AG04449 (cell line): ENCODE measurements at places on chromosomes 5 and 9.

DNA sequence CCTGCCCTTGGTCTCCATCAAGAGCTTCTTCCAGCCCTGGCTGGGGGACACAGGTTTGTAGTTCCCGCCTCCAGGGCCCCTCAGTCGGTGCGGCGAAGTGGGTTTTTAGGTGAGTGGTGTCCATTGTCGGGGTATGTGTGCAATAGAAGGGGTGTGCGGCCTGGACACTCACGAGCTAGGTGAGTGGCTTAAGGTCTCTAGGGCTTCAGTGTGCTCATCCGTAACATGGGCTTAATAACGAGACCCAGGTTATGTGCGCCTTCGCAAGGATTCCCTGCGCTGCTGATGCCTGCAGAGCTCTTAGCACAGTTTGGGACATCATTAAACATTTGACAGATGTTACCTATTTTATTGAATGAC is 656 bp downstream of the CEP78 start:
- DNase-seq = no peak

GRCh38 chr5:109168151-109168550 is 241.6 kb downstream of the PJA2 start:
- DNase-seq = no peak

- DNase-seq = no peak
These were observed 36.9 kb downstream of the LMX1B start for GRCh38 chr9:126650404-126651341.

- no peak for DNase-seq
These were observed 1699.8 kb downstream of the EFNA5 start for GRCh38 chr5:105970919-105971318.

DNA sequence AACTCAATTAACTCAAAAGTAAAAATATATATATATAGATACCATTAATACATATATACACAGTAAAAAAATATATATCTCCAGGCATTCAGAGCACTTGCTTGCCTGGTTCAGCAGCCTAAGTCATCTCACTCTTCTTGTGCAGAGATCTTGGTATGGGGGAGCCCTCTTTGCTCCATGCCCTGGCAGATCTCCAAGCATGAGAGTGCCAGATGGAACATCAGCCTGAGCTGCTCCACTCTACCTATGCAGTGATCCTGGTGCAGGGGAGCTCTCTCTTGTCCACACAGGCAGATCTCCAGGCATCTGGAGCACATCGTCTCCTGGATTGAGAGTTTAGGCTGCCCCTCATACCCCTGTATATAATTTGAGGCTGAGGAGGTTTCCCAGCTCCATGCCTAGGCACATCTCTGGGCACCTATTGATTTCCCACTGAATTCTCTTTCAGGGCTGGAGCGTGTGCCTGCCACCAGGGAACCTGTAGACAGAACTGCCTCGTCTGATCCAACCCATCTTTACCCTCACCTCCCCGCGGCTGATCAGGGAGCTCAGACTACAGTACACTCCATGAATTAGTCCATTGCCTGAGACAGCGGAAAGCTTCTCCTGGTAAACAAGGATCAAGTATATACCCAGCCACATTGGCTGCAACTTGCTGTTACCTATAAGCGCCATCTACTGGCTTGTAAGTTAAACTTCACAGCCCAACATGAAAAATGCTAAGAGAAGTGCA is 342.4 kb upstream of the GRIA1 start:
- no peak for DNase-seq

DNA sequence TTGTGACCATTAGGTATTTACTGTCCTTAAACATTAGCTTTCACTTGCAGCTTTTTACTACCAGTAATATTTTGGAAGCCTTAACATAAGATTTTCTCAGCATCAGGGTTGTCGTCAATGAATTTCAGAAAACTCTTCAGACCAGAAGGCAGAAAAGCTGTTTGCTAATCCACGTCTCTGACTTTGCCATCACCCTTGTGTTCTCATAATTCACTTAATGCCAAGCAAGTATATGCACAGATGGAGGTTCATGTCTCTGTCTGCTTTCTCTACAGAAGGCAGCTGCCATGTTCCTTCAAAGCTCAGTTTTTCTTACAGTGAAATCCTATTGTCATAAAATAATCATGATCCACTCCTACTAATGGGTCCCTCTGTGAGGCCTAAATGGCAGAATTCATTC is 37.7 kb upstream of the LRRC19 start:
- DNase-seq = no peak

GRCh38 chr9:35114113-35114839 is 1.4 kb downstream of the ATOSB start:
- DNase-seq = peak; percentile 83

DNA sequence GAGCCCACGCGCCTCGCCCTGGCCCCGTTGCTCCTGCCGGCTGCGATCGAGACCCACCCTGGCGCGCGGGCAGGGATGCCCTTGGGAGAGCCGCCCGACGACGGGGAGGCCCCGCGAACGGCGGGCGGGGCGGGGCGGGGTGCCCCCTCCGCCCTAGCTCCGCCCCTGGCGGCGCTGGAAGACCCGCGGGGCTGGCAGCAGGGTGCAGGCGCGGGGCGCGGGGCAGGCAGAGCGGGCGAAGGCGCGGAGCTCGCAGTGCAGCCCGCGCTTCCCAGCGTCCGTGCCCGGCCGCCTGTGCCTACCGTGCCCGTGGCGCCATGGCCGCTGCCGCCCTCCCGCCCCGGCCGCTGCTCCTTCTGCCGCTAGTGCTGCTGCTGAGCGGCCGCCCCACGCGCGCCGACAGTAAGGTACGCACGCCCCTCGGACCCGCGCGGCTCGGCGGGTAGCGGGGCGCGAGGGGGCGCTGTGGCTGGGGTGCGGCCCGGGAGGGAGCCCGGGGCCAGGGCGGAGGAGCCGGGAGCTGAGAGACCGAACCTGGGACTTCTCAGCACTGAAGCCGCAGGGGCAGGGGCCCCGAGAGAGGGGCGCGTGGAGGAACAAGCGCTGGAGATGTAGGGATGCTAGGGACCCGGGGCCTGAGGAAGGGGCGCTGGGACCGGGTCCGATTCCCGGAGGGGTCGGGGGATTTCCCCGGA is at the start of gene OLFML2A:
TSS of gene OLFML2A (plus strand) at position 180 of the 695 bp plus-strand sequence. CDS start at position 318, 138 bp downstream.
- DNase-seq = no peak

DNA sequence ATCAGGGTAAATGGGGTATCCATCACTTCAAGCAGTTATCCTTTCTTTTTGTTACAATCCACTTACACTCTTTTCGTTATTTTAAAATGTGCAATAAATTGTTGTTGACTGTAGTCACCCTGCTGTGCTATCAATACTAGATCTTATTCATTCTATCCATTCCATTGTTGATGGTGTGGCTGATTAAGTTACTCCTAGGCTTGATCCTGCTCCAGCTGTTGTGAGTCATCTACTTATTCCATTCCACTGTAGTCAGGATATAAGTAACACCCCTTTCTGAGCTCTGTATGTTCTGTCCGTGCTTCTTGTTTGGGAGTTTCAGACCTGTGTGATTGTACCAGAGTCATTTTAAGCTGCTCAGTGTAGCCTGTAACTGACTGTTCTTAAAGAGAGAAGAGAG is 122.5 kb upstream of the RUSC2 start:
- DNase-seq = peak; percentile 81

- DNase-seq = no peak
These were observed 26.8 kb downstream of the PAEP start for GRCh38 chr9:135588371-135588770.

DNA sequence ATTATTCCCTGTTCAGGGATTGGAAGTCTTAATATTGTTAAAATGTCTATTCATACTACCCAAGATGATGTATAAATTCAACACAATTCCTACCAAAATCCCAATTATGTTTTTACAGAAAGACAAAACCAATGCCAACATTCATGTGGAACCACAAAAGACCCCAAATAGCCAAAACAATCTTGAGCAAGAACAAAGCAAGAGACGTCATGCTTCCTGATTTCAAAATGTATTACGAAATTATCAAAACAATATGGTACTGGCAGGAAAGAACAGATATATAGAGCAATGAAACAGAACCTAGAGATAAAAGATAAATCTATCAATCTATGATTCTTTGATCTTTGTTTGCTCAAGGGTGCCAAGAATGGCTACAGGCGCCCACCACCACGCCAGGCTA is 237.9 kb downstream of the TAF11L14 start:
- DNase-seq = no peak

DNA sequence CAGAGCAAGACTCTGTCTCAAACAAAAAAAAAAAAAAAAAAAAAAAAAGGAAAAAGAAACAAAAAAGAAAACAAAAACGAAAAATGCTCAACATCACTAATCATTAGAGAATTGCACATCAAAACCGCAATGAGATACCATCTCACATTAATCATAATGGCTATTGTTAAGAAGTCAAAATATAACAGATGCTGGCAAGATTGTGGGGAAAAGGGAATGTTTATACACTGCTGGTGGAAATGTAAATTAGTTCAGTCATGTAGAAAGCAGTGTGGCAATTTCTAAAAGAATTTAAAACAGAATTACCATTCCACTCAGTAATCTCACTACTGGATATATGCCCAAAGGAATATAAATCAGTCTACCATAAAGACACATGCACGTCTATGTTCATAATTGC is 50.4 kb upstream of the PRR16 start:
- no peak for DNase-seq

DNA sequence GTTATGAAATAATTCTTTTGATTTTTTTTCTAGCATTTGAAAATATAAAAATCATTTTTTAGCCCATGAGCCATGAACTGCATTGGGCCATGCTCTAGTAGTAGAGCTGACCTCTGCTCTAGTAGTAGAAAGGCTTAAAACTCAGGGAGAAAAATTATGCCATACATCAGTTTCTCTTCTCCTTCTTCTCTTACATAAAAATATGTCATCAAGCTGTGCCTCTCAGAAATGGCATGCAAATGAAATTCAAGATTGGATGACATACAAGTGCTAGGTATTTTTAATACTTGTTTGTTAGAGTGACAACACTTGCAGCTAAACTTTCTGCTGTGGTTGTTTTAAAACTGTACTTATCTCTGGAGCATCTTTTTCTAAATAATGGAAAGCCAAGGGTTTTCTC is 42.1 kb upstream of the TMOD1 start:
- DNase-seq = no peak

- DNase-seq = no peak
These were observed 14.0 kb upstream of the PSMD5 start for GRCh38 chr9:120856700-120857099.

DNA sequence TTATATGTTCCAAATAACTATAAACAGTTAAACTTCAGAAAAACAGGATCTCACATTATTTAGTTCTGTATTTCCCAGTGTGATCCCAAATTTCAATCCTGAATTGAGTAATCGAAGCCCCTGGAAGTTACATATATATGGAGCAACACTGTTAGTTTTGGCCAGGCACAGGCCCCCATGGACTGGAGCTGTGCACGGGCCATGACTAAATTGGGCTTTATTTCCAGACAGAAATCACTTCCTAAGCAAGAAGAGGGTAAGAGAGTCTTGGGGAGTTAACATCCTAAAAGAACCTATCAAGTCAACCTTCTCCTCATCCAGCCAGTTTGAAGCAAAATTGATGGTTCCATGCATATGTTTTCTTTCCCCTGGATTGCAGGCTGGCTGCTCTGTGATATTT is 393.0 kb downstream of the TMEM167A start:
- no peak for DNase-seq

- DNase-seq = no peak
These were observed 287.1 kb downstream of the KCNN2 start for GRCh38 chr5:114648940-114649339.

- no peak for DNase-seq
These were observed 66.0 kb downstream of the TBCA start for GRCh38 chr5:77709993-77710685.

GRCh38 chr5:131389096-131389868 is 125.4 kb downstream of the CDC42SE2 start:
- no peak for DNase-seq

DNA sequence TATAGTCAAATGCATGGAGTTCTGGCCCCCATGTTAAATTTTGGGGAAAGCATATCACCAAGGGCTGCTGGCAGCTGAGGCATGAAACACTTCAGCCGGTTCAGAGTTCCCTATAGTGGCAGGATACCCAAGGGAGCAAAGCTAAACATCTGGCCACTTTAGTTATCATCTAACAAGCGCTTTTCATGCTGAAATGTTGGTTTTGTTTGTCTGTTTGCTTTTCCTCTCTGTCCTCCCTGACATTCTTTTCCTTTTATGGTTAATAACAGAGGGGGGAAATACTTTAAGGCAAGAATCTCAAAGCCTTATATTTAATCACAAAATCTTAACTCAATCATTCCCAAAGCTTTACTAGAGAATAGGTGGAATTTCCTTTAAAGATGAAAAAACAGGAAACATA is 11.9 kb downstream of the APBA1 start:
- DNase-seq = no peak

GRCh38 chr5:1026700-1027621 is 18.4 kb downstream of the NKD2 start:
- DNase-seq = no peak

GRCh38 chr5:107805824-107806223 is 135.1 kb upstream of the EFNA5 start:
- DNase-seq = no peak

GRCh38 chr9:15738011-15738410 is 185.2 kb downstream of the CCDC171 start:
- DNase-seq = no peak

DNA sequence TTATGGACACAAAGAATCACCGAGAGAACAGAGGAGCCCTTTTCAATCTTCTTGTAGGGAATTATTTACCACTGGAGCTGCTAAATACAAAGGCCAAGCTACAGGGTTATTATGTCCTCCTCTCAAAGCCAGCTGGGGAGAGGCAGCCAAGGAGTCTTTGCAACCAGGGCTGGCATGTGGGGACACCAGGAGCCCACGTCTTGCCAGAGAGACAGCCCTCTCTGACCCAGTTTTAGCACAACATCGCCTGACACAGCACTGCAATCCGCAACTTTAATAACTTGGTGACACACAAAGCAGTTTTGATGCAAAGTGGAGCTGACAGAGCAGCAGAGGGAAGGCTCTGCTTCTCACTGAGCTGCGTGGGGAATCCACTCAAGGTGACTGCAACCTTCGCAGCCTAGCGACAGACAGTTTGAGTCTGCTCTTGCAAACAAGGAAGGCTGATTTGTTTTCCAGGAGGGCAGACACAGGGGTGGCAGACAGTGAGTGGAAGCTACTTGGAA is 33.6 kb downstream of the TLR4 start:
- DNase-seq = no peak

DNA sequence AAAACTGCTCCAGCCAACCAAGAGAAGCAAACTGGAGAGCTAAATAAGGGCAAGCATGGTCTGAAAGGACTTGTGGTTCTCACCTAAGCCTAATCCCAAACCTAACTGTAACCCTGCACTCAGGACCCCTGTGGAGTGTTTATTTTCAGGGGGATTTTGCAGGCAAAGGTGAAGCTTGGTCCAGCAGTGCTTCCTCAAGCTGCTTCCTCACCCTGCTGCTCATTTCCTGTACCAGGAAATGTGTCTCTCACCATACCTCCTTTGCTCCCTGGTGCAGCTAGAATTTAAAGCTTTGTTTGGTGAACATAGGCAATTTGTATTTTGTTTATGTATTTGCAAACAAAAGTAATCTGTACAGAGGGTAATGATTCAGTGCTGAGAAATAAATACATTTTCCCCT is 50.2 kb downstream of the CARTPT start:
- no peak for DNase-seq
